ENCODE measurements at places on chromosomes 16 and 17.

GRCh38 chr16:1160773-1161348 is 8.0 kb downstream of the CACNA1H start:
- DNase-seq, result no peak

GRCh38 chr17:50265690-50266315 is 8.5 kb upstream of the TMEM92 start:
- no peak for DNase-seq

DNA sequence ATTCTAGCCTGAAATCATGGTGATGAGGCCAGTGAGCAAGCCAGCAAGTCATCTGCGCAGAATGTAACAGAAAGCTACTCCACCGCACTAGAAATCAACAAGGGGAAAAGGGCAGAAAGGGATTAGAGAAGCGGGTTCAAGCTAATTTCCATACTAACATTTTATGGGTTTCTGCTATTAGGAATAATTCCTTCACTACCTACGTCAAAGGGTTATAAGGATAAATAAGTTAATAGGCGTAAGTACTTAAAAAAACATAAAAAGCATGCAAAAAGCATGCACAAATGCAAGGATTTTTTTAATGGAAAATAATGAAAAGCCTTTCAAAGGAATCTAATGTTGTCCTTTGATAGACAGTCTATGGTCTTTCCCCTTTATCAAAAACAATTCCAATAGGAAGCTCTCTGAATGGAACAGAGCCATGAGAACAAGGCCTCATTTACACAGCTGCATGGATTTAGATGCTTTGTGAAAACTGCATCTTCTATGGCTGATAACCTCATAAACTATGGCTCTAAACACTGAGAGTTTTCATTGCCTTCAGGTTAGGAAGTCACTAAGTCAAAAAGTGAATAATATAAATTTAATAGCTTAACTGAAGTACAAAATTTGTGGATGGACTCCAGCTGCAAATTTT is 5.6 kb downstream of the EMC8 start:
- no peak for DNase-seq

- no peak for DNase-seq
Measured at GRCh38 chr16:84603140-84603816, 14.6 kb downstream of the COTL1 start.

GRCh38 chr16:29926711-29927052 is 656 bp upstream of the KCTD13 start:
- DNase-seq, result no peak

DNA sequence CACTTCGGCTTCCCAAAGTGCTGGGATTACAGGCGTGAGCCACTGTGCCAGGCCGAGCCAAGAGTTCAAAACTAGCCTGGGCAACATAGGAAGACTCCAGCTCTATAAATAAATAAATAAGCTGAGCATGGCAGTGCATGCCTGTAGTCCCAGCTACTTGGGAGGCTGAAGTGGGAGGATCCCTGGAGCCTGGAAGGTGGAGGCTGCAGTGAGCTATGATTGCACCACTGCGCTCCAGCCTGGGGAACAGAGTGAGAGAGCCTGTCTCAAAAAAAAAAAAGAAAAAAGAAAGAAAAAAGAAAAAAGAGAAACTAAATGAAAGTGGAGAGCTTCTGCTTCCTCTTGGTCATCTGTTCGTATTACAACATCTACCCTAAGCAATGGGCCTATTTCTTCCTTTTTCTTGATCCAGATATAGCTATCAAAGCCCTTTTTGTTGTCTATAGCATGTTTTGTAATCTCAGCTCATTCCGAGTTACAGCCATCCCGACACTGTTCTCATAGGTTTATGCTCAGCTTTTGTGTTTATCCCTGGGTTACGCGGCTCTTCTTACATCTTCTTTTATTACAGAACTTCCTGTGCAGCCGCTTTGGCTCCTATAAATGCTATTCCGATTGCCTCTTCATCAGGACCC is 14.1 kb upstream of the MAPK3 start:
- DNase-seq, result no peak

DNA sequence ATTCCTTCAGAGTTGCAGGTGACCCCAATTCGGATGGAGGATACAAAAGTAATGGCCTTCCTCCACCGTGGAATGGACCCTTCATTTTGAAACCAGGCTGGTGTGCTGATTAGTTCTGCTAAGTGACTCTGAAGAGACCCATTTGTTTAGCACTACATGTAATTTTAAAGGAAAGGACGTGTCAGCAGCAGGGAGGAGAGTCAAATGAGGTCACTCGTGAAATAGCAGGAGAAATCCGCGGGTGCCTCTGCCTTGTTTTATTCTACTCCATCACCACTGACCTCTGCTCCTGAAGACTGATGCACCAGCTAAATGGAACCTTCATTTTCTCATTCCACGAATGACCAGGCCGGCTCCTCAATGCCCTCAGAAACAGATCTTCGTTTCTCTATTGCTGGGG is 589.2 kb downstream of the CDH11 start:
- no peak for DNase-seq

GRCh38 chr16:49283376-49284049 is 1.9 kb upstream of the CBLN1 start:
- no peak for DNase-seq

DNA sequence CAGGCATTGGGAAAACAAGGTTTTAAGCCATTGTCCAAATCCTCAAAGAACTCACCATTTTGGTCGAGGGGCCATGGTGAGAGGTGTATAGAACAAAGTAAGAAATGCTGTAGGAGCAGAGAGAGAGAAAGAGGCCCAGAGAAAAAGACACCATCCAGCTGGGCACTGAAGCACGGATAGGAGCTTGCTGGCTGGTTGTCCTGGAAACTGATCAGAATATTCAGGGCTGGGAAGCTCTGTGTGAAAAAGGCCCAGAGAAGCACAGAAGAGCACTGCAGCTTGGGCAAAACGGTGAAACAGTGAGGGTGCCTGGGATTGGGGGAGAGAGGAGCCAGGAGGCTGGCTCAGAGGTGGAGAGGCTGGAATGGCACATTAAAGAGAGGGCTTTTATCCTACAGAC is 16.5 kb downstream of the HS3ST3B1 start:
- DNase-seq, result no peak

- DNase-seq, result no peak
Measured at GRCh38 chr16:12675852-12676251, 127.8 kb downstream of the CPPED1 start.

- no peak for DNase-seq
Measured at GRCh38 chr16:68909099-68909733, 65.9 kb downstream of the TANGO6 start.

DNA sequence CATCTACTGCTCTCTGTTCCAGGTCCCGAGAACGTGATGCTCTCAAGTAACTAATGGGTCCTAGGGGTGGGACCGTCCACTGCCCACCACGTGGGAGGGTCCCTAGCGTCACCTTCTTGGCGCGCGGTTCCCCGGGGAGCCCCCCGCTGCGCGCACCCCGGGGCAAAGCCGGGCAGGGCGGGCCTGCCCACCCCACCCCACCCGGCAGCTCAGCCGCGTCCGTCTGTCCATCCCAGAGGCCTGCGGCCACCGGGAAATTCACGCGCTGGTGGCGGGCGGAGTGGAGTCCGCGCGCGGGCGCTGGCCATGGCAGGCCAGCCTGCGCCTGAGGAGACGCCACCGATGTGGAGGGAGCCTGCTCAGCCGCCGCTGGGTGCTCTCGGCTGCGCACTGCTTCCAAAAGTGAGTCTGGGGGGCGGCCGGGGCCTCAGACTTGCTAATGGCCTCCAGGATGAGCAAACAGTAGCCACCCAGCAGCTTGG is 494 bp downstream of the PRSS41 start:
- DNase-seq, result no peak

DNA sequence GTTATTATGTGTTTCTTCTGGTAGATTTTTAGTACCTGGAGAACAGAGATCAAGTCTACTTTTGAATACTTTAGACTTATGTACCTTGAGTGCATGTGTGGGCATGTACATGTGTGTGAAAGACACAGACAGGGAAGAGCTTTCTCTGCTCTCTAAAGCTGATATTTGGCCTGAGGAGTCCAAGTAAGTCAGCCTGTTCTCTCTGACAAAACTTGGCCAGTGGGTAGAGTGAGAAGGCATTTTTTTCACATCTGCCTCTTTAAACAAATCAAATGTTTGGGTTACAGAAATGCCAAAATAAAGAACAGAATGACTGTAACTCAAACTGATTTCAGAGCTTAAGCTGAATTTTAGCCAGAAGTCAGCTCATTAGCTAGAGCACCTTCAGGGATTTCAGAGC is 309.7 kb upstream of the DYNLRB2 start:
- DNase-seq, result no peak

All from HuH-7.5 (cell line).